ENCODE measurements at places on chromosomes 11 and 22.

DNA sequence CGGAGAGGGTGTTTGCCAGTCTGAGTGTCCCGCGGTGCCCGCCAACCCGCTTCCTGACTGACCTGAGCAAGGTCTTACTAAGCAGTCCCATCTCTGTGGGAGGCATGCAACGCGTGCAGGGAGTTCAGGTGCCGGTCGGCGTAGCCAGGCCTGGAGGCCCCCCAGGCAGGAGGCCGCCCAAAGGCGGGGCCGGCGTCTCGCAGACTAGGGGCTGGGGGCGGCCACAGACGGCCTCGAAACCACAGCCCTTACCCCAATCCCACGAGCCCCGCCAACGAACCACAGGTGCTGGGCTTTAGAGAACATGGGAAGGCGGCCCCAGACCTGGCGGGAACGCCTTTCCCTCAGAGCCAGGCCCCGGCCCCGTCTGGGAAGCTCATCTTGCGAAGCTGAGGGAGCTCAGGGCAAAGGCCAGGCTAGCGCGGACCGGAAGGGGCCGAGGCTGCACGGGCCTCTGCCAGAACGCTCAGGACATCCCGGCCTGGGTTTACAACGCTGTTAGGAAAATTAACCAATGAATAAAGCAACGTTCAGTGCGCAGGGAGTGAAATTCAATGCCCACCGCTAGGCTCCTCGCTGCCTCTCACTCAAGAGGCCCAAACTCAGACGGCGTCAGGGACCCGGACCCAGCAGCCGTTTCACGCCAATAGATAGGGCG lies 2.1 kb upstream of the MTFP1 start:
- peak; percentile 49 for DNase-seq

- no peak for DNase-seq
Measured at GRCh38 chr22:30000566-30000965, 79.7 kb upstream of the HORMAD2 start.

DNA sequence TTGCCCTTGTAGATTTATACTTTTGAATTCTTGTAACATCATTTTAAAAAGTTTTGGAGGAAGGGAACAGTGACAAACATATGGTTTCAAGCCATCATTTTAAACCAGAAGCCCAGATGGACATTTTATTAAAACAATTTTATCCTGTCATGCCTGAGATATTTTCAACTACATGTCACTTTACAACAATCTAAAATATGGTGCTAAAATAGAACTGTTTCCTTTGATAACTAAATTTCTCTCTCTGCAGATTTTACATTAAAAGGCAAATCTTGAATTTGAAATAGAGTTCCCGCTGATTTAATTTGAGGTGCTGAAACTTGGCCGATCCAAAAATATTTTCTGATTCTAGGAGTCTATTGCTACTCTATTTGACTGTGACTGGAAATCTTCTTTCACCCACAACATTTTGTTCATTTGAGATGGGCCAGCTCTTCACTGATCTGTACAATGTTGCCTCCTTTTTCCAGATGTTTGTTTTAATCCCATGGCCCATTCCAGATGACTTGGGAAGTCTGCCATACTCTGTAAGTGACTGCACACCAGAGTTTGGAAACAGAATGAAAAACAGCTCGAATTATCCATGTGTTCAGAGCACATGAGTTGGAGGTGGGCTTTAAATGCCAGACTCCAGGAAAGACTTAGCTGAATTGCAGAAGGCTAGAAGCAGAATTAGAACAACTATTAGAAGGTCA lies 402.5 kb downstream of the TMEM135 start:
- DNase-seq, result no peak

DNA sequence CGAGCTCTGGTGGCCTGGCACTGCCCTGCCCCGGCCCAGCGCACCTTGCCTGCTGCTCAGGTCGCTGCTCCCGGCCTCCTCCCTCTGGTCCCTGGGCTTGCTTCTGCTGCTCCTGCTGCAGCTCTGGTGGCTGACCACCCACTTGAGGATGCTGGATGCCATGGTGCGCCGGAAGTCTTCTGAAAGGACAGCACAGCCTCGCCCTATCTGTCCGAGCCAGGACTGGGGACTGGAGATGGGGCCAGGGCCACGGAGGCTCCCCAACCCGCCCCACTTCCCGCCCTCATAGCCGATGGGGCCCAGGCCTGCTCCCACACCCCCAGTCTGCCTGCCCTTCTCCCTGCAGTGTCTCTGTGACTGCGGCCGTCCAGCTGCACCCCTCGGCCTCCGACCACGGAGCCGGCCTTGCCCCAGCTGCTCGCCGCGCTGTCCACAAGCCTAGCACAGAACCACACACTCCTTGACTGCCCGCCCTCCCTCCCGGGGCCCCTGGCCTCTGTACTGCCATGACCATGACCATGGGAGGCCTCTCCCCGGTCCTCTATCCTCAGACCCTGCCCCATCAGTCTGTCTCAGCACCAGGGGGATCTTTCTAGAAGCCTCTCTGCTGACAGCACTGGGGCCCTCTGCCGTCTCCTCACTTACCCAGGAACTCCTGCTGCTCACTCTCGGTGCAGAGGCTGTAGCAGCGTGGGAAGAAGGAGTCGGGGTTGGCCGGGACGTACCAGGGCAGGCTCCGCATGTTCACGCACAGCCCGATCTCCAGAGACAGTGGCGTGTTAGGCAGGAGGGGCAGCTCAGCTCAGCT lies 12.7 kb downstream of the TTLL8 start:
- no peak for DNase-seq

All from NCI-H524 (cell line).